Activated CD8-positive, alpha-beta memory T cell treated with anti-CD3 and anti-CD28 coated beads, Interleukin-2, amount 50 U/mL, for 48 hours (primary cell): ENCODE measurements at places on chromosomes 6 and 20.
A peak's percentile ranks its signal among the peaks of the same experiment; 100 is the strongest.

- peak; percentile 67 for DNase-seq
Measured at GRCh38 chr6:33418690-33419291, 884 bp upstream of the CUTA start.

DNA sequence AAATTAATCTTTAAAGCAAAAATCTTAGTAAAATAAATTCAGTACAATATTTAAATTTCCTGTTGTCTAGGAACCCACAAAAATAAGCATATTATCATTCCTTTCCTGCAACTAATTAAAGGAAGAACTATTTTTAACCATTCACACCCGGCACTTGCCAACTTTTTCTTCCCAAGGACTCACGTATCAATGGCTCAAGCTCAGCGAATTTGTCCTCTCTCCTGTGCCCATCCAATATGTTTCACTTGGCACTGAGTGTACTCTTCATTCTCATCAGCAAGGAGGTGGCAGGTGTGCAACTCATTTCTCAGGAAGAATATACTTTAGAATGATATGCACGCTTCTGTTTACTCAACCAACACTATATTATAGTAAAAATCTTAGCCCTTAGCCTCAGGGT lies 419.4 kb downstream of the C6orf118 start:
- no peak for DNase-seq

DNA sequence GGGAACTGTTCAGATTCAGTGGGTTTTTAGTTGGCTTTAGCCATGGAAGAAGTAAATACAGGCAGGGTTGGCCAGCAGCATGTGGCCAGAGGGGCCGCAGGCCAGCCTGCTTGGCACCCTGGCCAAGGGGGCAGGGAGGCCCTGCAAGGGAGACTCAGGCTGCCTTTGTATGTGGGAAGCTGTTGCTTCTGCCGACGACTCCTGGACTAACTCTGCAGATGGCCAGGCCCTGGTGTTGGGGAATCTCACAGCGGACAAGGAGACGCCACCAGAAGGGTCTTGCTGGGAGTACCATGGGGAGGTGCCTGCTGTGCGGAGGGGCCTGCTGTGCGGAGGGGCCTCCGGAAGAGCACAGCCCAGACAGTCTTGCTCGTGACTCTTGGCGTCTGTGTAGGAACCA lies 25.2 kb downstream of the PYGB start:
- no peak for DNase-seq

- no peak for DNase-seq
Measured at GRCh38 chr6:90068703-90069523, 174.6 kb downstream of the GJA10 start.

DNA sequence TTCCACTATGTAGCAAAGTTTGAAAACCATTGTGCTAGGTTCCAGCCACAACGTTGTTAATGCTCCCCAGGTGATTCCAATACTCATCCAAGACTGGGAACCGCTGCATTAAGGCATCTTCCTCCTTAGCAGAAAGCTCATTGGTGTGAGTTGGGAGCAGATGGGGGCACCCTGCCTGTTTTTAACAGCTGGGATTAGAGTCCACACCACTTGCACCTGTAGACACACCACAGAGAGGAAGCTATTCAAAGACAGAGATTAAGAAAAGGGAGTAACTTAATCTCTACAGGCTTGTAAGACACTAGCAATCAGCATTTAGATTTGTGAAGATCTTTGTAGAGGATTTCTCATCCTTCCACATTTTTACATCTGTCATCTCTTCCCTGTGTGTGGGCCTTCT lies 333.9 kb upstream of the SOX4 start:
- no peak for DNase-seq

DNA sequence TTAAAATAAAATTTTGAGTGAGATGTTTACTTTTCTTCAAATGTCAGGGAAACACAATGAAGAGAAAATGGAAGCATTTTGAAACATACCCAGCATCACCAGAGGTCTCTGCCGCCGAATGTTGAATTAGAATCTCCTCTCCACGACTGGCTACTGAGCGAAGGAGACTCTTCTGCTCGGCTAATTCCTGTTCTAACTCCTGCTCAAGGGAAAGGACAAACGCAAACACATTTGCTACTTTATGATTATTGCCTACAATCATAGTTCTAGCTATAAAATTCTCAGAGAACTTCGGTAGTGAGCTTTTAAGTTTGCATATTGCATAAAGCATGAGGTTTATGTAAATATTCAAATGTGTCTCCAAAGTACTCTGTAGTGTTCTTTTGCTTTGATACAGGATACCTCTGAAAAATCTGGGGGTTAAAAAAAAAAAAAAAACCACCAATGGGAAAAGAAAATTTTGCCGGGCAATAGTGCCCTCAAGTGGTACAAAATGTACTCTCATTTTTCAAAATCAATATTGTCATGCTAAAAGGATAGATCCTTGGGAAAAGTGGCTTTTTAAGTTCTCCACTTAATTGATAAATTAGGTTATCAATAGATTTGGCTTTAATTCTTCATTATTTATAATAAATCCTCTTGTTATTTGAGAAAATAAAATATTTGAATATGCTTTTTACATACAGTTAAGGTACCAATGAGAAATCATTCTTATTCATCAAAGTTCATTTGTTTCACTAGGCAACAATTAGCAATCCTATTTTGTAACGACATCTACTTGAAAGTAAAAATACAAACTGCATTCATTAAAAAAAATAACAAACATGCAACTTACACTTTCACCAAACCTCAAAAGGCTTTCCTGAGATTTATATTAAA lies 369.0 kb downstream of the SYNE1 start:
- no peak for DNase-seq

GRCh38 chr6:113998811-113999210 lies 27.9 kb upstream of the HDAC2 start:
- DNase-seq, result no peak

DNA sequence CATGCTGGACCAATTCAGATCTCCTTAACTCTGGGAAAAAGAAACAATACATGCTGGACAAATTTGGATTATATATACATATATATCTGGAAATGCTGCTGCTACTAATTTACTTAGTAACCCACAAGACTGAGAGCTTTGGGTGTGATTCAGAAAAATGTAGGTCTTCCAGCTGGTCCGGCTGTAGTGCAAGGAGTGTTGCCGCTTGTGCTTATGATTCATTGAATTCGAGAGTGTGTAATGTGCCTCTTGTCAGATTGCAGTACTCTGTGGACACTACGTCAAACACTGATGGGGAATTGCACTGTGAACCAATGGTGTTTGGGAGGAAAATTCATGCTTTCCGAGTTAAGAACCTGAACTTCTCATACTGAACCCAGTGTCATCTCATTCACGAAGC lies 1155.5 kb downstream of the EPHA7 start:
- DNase-seq, result no peak

DNA sequence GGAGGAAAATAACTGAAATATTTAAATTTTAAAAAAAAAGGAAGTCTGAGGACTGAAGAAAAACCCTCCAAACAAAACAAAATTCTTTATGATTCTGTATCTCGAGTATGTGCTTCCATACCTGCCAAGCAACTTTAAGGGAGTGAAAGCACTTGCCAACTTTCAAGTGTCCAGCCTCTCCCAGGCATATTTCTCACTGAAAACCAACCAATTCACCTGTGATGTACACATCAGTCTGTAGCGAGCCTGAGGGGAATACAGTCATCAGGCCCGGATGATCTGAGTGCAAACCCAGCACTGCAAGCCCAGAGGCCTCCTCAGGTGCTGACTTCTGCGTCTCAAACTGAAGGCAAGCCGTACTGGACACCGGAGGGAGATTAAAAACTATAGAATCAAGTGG lies 164.8 kb upstream of the NT5E start:
- no peak for DNase-seq
